Stromal cell of bone marrow (primary cell): ENCODE measurements at places on chromosomes 16 and 17.

DNA sequence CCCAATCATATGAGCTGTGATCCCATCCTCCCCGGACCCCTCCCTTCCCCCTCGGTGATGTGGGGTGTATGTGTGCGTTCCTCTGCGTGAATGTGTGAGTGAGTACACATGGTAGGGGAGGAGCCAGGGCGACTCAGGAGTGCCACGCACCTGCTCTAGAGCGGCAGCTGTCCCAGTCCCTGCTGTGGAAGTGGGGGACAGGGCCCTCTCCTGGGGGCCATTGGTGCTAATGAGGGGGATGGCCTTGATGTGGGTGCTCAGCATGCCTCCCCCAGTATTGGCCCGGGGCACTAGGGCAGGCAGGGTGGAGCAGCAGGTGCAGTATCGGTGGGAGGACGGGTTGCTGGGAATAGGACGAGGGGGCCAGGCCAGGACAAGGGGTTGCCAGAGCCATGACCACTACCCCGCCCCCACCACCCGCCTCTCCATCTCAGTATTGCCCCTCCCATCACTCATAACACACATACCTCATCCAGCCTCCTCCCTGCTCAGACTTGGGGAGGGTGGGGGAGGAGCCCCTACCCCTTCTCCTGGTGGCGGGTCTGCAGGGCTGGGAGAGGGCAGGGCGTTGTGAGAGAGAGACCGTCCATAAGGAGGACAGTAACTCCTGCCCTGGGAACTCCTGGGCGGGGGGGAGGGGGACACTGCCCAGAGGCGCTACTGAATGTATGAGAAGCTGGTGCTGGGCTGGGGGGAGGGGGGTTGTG lies 8.5 kb downstream of the NR1D1 start:
- DNase-seq = no peak

- DNase-seq = no peak
Measured at GRCh38 chr17:59620518-59621259, 994 bp downstream of the CLTC start.

DNA sequence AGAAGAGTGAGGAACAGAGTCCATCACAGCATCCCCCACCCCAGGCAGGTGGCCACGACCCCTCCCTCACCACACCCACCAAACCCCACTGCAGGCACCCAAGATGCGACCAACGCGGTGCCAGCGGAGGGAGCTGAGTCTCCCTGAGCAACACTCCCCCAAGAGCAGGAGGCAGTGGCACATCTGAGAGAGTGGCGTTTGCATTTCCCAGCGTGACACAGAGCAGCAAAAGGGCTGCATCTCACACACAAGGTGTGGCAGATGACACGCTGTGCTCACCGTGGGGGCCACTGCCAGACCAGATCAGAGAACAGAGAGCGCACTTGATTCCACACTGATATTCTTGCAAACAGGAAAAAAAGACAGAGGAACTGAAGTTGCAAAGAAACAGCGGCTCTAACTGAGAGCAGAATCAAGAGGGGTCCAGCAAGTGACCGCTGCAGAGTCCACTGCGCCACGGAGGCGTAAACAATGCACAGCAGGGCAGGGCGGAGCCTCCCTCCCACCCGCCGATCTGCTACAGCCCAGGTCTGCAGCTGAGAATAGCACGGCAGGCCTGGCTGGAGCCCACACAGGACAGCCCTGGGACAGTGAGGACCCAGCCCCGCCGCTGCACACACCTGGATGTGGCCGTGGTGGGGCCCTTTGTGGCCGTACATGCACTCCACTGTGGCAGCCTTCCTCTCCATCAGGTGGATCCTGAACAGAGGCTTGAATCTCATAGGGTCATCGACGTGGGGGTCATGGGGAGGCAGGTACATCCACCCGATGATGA lies 26.0 kb upstream of the C16orf95 start:
- no peak for DNase-seq

DNA sequence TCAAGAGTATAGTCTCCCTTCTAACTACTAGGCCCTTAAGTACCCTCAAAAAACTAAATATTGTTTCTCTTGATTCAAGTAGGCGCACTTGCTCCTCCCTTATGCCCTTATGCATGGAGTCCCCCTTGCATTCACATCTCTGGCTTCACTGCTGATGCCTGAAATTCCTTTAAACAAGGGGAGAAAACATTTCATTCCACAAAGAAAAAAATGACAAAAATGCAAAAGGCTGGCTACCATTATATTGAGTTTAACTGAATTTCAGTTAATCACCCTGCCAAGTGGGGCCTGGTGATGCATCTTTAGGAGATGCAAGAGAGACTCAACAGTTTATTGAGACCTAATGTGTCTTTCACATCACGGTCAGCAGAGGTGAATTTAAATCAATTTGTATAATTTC lies 35.6 kb downstream of the CRLF3 start:
- DNase-seq = no peak

GRCh38 chr16:55700067-55700466 lies 44.3 kb downstream of the SLC6A2 start:
- no peak for DNase-seq

GRCh38 chr16:2147981-2148671 lies at the start of gene RAB26:
TSS of gene RAB26 (plus strand) at chr16:2148625. CDS start at chr16:2148784, 159 bp downstream.
- DNase-seq = no peak

DNA sequence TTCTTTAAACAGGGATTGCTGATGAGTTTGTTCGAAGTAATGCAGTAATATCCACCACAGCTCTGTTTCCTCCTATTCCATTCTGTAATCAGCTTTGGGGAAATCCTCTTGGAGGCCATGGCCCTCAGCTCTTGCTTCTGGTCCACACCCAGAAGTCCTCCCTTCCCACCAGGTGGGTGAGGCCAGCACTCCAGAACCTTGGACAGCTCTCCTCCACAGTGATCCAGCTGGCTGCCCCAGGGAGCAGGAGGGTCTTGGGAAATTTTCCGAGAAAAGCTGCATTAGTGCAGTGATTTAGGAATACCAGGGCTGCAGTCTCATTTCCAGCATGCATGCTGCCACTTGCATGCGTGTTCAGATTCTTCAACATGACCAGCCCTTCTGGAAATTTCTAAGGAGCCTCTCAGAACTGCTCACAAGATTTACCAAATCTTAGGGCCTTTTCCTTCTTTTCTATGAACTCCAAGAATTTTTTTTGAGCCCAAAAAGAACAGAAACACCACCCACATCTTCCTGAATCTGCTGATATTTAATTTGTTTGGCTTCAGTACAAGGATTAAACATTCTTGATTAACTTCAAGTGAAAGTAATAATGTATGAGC lies 4.2 kb downstream of the SMPD3 start:
- DNase-seq = peak; percentile 10

DNA sequence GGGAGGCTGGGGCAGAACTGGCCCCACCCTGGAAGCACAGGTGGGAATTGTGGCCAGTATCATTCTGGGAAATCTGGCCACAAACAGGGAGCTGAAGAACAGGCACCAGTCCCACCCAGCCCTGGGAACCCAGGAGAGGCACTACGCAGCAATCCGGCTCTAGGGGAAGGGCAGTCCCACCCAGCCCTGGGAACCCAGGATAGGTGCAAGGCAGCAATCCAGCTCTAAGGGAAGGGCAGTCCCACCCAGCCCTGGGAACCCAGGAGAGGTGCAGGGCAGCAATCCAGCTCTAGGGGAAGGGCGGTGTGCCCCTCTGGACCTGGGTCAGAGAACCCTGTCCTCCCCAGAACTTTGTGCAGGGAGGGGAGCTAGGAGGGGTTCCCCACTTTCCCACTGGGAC lies 7.1 kb downstream of the DRC3 start:
- no peak for DNase-seq

DNA sequence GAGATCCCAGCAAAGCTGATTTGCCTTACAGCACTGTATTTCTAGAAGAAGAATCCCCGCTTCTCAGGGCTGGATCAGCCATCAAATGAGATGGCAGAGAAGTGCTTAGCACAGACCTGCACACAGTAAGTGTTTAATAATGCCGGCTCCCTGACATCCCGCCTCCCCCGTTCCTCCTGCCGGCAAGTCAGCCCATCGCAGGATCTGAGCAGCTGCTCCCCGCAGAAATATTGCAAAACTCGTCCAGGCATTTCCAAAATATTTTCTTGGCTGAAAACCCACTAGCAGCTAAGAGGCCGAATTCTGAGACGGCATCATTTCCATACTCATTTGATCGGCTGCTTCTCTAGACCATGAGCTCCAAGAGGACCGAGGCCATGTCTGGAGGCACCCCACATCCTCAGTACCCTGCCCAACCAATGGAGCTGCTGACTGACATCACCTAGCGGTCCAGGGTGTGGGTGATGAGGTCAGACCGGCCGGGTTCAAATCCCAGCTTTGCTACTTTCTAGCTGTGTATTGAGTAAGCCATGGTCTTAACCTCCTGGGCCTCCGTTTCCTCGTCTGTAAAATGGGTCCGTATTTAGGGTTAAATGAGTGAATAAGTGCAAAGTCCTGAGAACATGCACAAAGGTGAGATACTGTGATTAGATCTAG lies 251.5 kb downstream of the KATNIP start:
- DNase-seq = peak; percentile 1

DNA sequence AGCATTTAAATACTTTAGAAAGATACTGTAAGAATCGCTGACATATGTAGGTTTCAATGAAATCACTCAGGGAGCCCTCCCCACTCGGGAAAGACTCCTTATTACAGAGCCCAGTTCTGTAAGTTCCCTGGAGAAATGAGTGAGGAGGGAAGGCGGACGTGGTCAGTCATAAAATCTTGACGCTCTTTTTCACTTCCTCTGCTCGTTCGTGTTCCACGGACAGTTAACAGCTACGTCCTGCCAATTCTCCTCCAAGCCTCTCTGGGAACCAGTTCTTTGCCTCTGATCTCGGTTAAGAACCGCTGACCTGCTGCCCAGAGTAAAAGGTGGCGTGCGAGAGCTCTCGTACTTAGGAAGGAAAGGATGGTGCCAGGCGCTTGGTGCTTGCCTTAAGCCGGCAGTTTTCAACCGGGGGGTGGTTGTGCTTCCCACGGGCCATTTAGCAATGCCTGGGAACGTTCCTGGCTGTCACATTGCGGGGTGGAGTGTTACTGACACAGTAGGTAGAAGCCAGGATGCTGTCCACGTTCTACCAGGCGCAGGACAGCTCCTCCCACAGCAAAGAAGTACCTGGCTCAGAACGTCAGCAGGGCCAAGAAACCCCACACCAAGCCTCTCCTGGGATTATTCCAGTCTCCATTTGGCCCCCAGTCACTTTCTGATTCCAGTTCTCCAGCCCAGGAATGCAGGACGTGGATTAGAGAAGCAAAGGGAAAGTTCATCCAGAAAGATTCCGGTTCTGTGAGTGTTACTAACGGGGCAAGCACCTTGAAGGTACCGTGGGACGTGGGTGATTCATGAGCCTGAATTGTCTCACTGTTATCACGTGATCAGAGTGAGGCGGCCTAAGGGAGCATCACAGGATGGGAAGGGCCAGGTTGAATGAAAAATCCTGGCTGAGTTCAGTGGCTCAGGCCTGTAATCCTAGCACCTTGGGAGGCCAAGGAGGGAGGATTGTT lies 87.7 kb downstream of the MRM3 start:
- no peak for DNase-seq

GRCh38 chr17:40547079-40547784 lies 18.0 kb downstream of the CCR7 start:
- DNase-seq = no peak

DNA sequence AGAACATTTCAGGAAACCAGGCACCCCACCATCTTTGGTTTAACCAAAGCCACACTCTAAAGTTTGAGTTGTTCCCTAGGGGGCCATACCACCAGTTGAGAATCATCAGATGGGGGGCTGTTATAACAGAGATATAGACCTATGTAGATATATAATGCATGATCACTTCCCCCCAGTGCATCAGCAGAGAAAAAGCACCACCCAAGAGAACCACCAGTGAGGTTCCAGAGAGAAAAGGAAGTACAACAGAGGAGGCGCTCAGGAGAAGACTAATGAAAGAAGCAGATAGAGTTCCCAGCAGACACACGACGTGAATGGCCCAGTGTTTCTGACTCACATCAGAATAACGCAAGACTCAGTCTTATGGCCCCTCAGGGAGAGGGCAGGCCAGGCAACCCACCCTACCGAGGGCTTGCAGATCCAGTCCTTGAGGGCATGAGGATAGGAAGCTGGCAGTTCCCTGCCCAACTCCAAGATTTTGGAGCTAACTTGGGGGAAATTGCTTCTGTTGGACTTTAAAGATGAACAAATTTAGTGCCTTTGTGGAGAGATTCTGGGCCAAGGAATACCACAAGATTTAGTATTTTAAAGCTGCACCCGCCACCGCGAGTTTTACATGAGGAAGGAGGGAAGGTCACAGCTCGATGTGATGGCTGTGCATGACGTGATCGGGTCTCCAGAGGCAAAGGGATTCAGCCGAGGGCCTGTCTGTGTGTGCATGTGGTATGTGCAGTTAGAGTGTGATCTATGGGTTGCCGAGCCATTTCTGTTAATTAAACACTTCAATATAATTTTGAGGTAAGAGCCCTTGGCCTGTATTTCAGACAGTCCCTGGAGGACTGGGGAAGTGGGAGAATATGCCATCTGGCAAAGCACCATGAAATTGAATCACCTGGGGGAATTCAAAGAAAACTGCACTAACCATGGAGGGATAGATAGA lies 53.1 kb downstream of the AIPL1 start:
- DNase-seq = no peak

- DNase-seq = no peak
Measured at GRCh38 chr16:60143348-60143705, 1409.2 kb upstream of the GOT2 start.

DNA sequence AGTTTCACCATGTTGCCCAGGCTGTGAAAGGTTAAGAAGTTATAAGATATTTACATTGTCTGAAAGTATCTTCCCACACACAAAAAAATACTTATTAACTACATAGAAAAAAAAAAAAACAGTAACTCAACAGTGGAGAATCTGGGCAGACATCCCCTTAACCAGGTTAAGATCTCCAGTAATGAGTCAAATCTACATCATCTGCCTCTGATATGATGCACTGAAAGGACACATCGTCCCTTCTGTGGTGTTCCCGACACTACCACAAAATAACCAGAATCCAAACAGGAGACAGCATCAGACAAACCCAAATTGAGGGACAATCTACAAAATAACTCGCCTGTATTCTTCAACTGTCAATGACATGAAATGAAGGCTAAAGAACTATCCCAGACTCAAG lies 40.0 kb downstream of the CMTM4 start:
- no peak for DNase-seq

DNA sequence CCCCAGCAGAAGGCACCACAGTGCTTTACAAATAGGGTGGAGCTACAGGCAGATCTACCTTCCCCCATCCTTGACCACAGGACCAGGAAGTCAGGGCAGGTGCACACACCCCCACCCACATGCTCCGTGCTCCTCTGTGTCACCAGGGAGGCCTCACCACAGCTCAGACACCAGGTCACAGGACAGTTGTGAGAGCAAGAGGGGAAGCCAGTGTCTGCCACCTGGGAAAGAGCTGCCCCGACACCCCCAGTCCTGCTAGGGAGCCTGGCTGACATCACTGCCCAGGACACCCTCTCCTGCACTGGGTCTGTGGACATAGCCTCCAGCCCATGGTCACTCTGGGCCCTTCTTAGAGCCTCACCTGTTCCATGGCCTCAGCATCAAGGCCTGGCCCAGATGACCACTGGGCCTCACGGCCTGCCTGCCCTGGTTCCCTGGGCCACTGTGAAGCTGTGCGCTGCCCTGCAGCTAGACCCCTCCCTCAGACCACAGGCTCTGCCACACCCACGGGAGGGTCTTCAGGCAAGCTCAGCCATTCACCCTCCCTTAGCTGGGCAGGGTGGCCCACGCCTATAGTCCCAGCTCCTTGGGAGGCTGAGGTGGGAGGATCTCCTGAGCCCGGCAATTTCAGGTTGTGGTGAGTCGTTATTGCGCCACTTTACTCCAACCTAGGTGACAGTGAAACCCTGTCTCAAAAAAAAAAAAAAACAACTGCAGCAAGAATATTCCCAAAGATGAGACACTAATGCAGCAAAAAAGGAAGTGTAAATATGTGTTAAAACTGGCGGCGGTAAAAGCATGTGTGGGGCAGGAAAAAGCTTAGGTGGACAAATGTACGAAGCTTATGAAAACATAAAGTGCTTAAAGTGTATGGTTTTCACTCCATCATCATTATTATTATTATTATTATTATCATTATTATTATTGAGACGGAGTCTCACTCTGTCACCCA lies 14.2 kb downstream of the POLR3K start:
- DNase-seq = no peak
